ENCODE measurements at places on chromosomes 16 and 17.

DNA sequence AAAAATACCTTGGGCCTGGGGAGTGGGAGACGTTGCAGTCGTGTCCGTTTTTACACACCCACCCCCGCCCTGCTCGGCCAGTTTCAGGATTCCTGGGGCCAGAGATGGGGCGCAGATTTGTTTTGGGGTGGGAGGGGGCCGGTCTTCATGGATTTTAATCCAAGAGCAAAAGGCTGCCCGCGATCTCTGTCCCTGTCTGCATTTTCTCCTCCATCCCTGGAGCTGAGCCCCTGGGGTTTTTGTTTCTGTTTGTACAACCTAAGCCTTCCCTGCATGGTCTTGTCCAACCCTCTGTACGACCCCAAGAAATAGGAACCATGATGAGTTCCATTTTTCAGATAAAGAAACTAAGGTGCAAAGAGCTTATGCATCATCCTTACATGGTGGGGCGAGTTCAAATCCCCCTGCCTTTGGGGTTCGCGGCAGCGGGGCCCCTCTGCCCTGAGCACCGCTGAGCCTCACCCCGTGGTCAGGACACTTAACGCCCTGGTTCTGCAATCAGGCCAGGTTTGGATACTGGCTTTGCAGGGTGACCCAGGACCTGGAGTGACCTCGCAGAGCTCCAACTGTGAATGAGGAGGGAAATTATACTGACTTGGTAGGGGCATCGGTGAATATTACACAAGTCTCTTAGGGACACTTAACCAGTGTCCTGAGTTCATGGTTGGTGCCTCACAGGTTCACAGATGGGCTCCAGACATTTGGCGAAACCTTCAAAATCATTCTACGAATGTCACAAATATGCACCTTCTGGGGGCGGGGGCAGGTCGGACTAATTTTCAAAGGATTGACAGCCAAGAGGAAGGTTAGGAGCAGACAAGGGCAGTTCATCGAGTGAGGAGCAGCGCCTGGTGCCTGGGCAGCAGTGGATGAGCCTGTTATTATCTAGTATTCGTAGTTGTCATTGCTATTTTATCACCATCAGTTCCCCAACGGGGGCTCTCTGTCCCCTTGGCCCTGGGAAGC lies 4.1 kb upstream of the FOXF1 start:
- DNase-seq = no peak

DNA sequence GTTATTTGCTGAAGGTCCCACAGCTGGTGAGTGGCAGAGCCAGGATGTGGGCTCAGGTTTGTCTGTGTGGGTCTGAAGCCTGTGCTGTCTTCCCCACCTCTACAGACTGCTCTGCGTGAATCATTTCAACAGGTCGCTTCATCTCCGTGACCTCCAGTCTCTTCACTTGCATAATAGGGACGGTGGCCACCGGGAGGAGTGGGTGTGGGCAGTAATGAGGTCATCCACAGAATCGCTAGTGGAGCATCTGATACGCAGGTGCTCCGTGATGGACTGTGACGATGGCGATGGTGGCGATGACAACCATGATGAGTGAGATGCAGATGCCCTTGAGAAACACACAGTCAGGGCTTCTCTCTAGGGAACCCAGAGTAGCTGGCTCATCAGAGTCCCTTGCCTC lies 120.2 kb downstream of the RAP1GAP2 start:
- DNase-seq = no peak

DNA sequence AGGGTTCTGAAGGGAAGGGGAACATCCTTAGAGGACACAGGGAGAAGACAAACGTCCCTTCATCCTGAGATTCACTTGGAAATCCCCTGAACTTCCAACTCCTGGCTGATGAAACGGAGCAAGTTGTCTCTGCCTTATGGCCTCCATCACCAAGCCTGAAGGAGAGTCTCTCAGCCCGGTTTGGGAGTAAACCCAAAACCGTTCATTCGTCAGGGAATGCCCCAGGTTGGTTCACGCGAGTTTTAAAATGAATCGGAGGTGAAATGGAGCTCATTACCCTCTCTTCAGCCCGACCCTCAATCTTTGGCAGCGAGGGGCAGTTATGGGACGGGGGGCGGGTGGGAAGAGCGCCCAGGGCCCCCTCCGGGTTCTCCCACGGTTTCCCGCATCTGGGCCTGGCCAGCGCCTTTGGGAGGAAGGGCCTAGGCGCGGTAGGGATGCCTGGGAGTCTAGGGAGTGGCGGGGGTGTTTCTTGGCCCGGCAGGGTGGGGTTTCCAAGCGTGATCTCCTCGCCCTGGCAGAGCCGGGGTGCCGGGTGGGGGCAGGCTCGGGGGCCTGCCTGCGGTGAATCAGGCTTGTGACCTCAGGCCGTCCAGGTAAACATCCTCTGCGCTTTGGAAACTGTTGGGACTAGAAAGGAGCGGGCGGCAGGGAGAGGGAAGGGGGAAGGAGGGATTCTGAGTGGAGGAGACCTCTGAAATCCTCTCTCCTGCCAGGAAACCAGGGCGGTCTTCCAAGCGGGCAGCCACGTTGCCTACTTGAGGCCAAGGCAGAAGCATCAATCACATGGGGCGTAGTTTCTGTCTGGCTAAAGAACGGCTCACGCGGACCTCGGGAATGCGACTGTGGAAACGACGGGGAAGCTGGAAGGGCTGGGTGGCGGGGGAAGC lies 24.1 kb upstream of the HOXB13 start:
- no peak for DNase-seq

GRCh38 chr16:62256406-62256805 lies 220.2 kb upstream of the CDH8 start:
- DNase-seq = no peak

DNA sequence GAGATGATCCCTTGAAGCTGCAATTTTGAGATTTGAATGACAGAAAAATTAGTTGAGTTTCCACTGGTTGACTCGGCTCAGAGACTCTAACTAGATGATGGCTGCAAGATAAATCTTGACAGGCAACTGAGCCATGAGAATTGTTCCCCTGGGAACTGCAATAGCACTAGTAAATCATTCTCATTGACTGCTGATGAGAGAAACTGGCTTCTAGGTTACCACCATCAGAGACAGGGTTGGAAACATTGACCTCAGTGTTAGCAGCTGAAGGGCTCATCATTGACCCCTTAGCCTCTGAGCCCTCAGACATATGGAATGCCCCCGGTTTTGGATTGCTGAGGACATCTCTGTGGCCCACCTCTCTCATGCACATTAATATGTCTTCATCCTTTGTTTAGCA lies 125.4 kb upstream of the COX10 start:
- no peak for DNase-seq

GRCh38 chr17:18974407-18975149 lies 22.6 kb downstream of the SLC5A10 start:
- DNase-seq = no peak

GRCh38 chr17:35895636-35896587 lies 15.8 kb upstream of the CCL5 start:
- DNase-seq = no peak

GRCh38 chr16:84598360-84598759 lies 19.5 kb downstream of the COTL1 start:
- no peak for DNase-seq

- no peak for DNase-seq
These were observed 2.0 kb downstream of the MAF start for GRCh38 chr16:79598348-79599181.

DNA sequence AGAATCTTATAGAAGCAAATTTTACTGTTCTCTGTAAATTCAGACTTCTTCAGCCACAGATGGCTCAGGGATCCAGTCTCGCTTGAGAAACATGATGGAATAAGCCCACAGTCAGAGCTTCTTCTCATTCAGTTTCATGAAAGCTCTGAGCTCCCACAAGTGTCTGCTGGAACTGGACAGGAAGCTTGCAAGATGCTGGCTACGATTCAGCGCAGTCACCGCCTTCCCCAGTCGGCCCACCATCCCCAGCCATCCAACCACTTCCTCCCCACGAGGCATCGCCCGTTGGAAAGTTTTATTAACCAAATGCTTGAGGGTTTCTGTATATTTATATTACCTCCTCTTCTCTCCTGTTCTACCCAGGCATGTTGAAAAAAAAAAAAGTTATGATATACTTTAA lies 171.7 kb downstream of the ZFHX3 start:
- DNase-seq = peak; percentile 47

- no peak for DNase-seq
These were observed 86.3 kb downstream of the SPECC1 start for GRCh38 chr17:20095336-20096080.

GRCh38 chr16:54508351-54508750 lies 221.8 kb upstream of the IRX3 start:
- no peak for DNase-seq

- DNase-seq = no peak
These were observed 43.0 kb upstream of the MYOCD start for GRCh38 chr17:12622726-12623125.

DNA sequence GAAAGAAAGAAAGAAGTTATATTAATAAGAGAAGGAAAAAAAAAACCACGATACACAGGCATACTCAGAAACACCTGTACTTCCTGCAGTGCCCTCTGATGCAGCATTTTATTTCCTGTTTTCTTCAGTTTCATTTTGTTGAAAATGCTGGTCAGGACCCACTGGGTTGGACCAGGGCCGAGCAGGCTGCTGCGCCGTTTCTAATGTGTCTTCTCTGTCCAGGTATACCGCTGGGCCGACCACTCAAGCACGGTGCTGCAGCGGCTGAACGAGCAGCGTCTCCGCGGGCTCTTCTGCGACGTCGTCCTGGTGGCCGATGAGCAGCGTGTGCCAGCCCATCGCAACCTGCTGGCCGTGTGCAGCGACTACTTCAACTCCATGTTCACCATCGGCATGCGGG lies 8.3 kb downstream of the KLHL36 start:
- DNase-seq = no peak

DNA sequence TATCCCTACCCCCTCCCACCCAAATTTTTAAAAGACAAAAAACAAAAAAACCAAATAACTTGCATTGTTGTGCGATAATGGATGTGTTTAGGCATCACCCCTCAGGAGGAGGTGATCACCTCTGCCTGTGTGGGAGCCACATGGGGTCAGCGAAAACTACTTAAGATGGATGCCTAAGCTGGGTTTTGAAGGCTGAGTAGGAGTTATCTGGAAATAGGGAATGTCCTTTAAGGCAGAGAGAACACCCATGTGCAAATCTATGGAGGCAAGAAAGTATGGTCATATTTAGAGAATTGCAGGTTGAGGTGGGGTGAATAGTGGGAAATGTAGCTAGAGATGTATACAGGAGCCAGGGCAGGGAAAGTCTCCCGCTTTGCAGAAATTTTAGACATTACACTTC lies 5.6 kb upstream of the TACO1 start:
- no peak for DNase-seq

DNA sequence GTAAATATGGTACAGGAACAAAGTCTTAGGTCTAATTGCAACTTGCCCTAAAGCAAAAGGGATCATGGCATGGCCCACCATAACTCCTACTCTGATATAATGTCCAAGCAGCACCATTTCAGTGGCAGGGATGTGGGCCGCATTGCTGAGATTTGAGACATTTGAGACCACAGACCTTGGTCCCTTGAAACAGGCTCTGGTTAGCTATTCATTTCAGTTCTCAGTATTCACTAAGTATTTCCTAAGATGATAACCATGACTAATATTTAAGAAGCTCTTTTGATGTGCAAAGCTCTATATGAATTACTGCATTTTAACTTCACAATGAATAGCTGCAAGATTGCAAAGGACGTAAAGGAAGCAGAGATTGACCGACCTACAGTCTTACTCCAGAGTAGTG lies 471.0 kb downstream of the SHISA9 start:
- no peak for DNase-seq

DNA sequence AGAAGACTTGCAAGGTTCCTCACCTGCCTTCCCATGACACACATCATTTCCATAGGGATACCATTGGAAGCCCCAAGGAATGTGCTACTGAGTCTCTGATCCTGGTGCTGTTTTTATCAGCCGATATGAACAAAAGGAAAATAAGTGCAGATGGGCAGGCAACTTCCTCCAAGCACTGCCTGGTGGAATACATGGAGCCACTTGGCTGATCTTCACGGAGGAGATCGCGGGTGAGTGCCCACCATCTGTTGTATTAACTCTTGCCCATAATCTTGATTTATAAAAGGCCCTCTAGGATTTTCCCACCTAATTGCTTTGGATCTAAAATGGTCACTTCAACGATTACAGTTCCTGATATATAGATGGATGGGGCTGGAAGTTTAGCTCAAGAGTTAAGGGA lies 24.7 kb upstream of the CDRT15 start:
- no peak for DNase-seq

DNA sequence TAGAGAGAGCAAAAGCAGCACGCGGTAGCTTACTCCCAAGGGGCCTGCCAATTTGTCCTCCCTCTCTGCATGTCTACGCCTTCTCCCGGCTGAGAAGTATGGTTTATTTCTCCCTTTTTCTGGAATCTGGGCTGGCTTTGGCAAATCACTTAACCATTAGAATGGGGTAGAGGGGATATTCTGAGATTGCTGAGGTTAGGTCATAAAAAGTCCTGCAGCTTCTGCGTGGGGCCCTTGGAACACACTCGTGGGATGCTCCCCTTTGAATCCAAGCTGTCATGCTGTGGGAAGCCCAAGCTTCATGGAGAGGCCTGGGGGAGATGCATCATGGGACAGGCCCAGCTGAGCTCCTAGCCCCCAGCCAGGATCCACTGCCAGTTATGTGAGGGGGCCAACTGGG lies 403.6 kb upstream of the MAF start:
- DNase-seq = no peak

- DNase-seq = no peak
These were observed 17.5 kb upstream of the TRAP1 start for GRCh38 chr16:3734758-3735221.

GRCh38 chr16:79329166-79329521 lies 271.4 kb downstream of the MAF start:
- no peak for DNase-seq

DNA sequence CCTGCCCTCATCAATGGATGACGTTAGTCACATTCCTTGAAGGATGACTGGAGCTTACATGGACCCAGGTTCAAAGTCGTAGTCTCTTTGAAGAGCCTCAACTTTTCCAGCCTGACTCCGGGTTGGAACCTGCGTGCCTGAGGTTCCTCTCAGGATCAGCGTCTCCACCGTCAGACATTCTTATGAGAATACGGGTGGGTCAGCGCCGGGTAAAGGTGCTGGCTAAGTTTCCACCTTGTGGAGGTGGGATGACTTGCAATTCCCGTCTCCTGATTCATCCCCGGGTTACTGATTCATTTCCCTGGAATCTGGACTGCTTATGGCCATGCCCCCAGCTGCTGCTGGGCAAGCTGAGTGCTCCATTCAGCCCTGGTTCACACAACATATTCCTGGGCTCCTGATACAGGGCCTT lies 38.9 kb upstream of the CMIP start:
- DNase-seq = peak; percentile 27
